EH (cell line): ENCODE measurements at places on chromosomes 6 and 20.

DNA sequence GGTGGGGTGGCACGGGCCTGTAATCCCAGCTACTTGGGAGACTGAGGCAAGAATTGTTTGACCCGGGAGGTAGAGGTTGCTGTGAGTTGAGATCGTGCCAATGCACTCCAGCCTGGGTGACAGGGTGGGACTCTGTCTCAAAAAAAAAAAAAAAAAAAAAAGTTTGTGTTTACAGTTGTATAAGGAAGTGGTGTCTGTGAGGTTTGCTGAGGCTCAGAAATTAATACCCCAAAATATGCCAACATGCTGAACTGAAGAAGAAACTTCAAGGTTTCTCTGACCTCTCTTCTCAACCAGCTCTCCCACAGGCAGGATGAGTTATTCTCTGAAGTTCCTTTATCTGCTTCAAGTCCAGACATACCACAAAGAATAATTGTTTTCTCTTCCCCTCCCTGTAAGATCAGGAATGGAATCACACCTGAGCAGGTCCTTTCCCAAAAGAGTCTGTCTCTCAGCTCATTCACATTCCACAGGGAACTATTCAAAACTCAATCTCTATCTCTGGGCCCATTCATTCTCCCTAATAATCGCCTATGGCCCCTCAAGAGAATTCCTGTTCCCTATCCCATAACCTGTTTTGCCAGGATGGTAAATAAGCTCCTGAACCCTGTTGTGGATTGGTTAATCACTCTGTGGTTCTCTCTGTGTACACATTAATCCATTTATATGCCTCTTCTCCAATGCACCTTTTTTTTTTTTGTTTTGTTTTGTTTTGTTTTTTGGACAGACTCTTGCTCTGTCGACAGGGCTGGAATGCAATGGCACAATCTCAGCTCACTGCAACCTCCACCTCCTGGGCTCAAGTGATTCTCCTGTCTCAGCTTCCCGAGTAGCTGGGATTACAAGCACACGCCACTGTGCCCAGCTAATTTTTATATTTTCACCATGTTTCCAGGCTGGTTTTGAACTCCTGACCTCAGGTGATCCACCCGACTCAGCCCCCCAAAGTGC, 17.4 kb upstream of the KIFC1 start:
- DNase-seq, result no peak

DNA sequence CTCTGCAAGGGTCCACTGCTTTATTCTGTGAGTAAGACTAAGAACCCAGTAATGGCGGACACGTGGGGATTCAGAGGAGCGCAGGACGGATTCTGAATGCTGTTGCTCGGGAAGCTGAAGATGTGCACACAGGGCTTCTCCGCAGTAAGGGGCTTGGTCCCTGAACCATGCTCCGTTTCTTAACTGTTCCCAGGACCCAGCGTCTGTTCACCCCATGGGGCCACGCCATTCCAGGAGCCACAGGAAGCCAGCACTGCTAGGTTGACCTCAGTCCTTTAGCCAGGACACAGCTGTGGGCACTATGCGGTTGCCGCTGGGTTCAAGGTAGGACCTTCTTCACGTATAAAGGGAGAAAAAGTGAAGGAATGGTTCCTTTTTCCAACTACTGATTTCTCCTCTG, 59.8 kb downstream of the IRF4 start:
- DNase-seq, result no peak

GRCh38 chr6:16840291-16840690, 79.0 kb upstream of the ATXN1 start:
- peak; percentile 29 for DNase-seq

DNA sequence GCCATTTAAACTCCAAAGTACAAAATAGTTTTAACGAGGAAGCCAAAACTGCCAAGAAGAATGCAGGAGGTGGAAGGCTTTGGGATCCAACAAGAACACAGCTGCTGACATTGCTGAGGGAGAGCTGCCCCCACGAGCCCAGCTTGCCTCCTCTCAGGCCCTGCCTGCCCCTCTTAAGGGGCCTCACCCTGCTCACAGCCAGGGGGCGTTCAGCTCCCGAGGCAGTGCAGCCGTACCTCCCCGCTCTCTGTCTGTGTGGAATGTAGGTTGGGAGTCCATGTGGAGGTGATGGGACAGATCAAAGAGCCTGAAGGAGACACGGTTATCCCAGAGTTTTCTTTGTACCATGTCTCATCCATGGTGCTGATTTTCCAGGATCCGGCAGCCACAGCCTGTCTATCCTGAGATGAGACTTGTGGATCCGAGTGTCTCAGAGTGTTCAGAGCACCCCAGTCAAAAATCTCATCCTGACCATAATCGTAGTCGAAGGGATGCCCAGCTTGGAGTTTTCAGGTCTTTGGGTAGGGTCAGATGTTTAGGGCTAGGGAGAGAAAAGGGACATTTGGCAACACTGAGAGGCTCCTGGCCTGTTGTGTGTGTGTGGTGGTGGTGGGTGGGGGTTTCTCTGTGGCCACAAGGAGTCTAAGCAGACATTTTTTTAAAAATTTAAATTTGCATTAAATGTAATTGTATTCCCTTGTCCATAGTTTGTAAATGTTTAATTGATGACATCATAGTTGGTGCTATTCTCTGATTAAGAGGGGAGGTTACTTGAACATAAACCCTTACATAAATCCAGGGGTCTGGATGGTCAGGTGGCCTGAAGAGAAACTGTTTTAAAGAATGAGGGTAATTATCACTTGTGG, 111.4 kb upstream of the CLDN20 start:
- no peak for DNase-seq

DNA sequence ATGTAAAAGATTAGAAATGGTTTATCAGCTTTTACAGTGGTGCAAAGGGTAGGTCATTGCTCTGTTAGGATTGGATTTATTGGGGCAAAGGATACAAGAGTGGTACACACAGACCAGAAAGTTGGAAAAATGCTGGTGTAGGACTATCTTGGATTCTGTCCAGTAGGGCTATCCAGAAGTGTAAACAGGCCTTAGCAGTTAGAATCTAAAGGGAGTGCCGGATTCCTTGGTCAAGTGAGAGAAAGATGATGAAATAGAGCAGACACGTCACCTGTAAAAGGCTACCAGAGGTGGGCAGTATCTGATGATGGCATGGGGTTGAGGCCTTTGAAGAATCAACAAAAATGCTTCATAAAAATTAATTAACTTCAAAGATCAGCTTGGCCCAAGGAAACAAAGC, 975.9 kb downstream of the KIF16B start:
- no peak for DNase-seq

DNA sequence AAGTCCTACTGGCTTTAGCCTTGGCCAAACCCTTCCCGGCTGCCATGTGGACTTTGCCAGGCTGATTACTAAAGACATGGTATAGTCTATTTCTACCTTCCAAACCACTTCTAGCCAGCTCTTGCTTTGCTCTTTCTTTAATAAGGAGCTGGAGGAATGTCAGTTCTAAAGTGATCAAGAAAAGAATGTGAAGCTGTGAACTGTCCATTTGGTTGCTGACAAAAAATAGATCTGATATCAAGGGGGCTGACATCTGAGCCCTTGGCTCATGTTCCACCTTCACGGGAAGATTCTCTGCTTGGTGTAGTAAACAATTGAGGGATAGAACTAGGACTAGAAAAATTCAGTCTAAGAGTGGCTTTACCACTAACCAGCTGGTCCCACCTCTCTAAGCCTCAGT, 22.6 kb downstream of the GNAS-AS1 start:
- no peak for DNase-seq

- DNase-seq, result no peak
Observed at GRCh38 chr6:112286500-112287144, 32.3 kb upstream of the LAMA4 start.

GRCh38 chr20:57879779-57880570, 170.2 kb upstream of the PMEPA1 start:
- peak; percentile 47 for DNase-seq

GRCh38 chr6:157669747-157670216, 153.3 kb upstream of the SNX9 start:
- peak; percentile 87 for DNase-seq

- DNase-seq, result no peak
Observed at GRCh38 chr20:17700637-17701036, 871 bp downstream of the BANF2 start.

GRCh38 chr20:4805663-4806449, 84.1 kb downstream of the PRND start:
- no peak for DNase-seq

GRCh38 chr6:3252861-3253596, 5.7 kb upstream of the PSMG4 start:
- no peak for DNase-seq

DNA sequence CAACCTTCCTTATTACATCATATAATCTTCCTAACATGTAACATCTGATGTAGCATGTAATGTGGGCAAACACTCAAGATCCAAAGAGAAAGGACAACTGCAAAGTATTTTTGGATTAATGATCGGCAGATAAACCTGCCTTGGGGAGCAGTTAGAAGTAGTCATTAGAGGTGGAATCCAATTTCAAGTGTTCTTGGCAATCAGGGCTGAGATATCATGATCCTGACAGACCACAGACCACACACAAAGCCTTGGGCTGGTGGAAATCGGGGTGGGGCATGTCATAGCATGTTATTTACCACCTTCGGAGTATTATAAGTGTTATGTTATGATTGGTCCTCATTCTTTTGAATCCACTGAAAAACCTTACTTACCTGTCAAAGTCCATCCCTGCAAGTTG, 16.3 kb downstream of the NCOA5 start:
- no peak for DNase-seq

- DNase-seq, result no peak
Observed at GRCh38 chr20:1815502-1816085, 79.6 kb upstream of the SIRPA start.

GRCh38 chr6:4906293-4907276, 97.3 kb downstream of the RPP40 start:
- no peak for DNase-seq

DNA sequence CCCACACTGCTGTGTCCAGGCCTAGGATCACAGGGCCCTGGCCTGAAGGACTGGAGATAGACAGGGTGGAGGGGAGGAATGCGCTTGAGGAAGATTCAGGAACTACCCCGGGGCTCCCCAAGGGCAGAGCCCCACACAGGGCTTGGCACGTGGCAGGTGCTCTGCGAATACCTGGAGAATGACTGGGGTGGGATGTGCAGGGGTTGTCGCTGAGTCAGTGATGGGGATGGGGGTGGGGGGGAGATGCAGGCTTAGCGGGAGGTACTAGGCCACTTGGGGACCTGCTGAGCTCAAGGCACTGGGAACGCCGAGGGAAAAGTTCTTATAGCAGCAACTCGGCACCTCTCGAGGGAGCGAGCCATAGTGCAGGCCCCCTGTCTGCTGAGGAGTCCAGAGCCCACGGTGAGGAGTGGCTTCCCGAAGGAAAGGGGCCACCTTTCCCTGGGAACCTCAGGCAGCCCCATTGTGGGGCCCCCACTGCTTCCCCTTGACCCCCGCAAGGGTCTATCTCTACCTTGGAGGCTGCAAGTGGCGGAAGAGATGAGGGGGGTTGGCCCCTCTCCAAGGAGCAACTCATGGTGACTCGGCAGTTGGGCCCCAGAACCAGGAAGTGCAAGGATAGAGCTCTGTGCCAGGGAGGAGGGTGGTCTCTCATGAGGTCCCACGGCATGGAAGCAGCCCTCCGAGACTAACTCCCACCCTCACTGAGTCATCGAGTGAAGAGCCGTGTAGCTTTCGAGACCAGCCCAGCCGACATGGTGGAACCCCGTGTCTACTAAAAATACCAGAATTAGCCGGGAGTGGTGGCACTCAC, 33.1 kb downstream of the SRC start:
- peak; percentile 58 for DNase-seq

- DNase-seq, result peak; percentile 23
Observed at GRCh38 chr6:116513224-116513875, 1.9 kb downstream of the CALHM5 start.

DNA sequence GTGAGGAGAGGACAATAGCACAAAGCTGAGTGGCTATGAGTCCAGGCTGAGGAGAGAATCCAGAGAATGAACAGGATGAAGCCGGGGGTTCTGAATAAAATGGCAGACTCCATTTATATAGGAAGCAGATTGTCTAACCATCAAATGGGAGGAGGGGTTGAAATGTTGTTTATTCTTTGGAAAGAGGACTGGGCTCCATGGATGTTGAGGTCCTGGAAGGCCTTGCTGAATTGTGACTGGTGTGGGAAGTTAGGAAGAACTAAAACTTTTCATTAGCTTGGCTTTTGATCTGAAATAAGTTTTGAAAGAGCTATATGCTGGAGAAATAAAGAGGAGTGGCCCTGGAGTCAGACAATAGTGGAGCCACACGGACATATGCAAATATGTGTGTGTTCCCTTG, 647.8 kb downstream of the RNF144B start:
- DNase-seq, result no peak

- DNase-seq, result no peak
Observed at GRCh38 chr20:56222201-56222600, 26.3 kb upstream of the MC3R start.

GRCh38 chr6:167761794-167762258, 64.9 kb upstream of the AFDN start:
- DNase-seq, result no peak

DNA sequence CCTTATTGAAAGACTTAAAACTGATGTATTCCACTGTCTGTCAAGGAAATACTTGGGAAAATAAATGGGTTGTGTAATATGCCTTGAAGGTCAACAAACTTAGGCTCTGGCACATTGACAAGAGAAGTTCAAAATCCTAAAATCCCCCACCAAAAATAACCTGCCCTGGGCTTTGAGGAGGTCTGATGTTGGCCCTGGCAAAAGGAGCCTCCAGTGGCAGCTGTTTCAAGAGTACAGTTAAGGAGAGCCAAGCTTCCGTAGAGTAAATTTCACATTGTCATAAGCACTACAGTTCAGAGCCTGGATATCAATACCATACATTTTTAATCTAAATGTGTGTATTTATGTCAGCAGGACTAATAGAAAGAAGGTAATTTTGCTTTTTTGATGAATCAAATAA, 282.7 kb downstream of the EYA4 start:
- no peak for DNase-seq

- peak; percentile 49 for DNase-seq
Observed at GRCh38 chr6:112480553-112480952, 133.4 kb downstream of the RFPL4B start.

GRCh38 chr6:149224399-149224798, 93.1 kb upstream of the TAB2 start:
- DNase-seq, result no peak
